ENCODE measurements at places on chromosomes 5 and 9.

- no peak for DNase-seq
Measured at GRCh38 chr5:11928909-11929308, 24.7 kb upstream of the CTNND2 start.

GRCh38 chr5:79798893-79799590, 109.4 kb downstream of the CMYA5 start:
- no peak for DNase-seq

DNA sequence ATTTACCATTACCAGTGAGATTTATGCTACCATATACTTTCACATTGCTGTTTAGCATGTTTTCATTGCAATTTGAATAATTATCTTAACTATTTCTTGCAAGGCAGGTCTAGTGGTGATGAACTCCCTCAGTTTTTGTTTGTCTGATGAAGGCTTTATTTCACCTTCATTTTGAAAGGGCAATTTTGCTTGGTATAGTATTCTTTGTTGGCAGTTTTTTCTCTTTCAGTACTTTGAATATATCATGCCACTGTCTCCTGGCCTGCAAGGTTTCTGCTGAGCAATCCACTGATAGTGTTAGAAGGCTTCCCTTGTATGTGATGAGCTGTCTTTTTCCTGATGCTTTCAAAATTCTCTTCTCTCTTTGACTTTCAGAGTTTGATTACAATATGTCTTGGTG, 188.0 kb downstream of the MARCHF11 start:
- no peak for DNase-seq

GRCh38 chr5:181259974-181260719, 796 bp downstream of the TRIM52 start:
- DNase-seq = no peak

DNA sequence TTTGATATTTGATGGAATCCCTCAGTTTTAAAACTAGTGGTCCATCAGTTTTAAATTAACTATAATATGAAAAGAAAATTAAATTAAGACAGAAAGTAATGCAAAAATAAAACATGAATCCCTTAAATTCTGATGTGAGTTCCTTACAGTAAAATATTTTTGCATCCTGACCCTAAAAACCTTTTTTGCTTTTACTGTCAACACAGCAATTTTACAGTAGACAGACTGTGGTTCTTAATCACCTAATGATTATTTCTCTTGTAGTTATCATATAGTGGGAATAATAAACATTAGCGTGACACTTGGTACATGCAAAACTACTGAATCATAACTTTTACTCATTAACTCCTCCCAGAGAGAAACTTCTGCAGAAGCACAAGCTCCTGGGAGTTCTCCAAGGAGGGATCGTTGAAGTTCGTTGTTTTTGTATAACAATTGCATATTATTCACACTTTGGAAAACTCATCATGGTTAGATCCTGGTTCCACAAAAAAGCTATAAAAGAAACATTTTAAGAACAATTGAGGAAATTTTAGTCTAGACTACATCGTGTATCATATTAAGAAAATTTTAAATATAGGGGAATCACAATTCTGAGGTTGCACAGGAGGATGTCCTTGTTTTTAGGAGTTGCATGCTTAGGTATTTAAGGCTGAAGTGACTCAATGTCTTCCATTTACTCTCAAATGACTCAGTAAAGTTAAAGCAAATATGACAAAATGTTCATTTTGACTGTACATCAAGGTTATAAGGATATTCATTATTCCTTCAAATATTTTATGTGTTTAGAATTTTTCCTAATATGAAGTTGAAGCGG, 88.2 kb upstream of the NIPAL4 start:
- DNase-seq = no peak

- no peak for DNase-seq
Measured at GRCh38 chr5:69494452-69494851, 1.9 kb downstream of the OCLN start.

DNA sequence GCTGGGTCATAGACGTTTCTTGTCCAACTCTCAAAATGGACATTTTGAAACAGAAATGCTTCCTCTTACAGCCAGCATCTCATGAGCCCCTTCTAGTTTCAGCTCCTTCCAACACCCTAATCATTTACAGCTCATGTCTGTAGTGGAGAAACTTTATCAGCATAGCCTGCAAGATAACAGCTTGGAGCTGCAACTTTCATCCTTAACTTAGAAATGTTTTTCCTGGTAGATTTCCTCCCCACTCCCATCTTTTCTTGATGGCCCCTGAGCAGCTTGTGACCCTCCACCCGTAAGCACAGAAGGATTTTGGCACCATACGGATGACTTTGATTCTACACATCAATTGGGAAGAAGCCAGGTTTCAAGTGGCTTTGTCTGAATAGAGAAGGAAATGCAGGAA, 53.5 kb upstream of the TGFBR1 start:
- DNase-seq = no peak

GRCh38 chr9:130372057-130372456, 72.7 kb upstream of the ASS1 start:
- no peak for DNase-seq

DNA sequence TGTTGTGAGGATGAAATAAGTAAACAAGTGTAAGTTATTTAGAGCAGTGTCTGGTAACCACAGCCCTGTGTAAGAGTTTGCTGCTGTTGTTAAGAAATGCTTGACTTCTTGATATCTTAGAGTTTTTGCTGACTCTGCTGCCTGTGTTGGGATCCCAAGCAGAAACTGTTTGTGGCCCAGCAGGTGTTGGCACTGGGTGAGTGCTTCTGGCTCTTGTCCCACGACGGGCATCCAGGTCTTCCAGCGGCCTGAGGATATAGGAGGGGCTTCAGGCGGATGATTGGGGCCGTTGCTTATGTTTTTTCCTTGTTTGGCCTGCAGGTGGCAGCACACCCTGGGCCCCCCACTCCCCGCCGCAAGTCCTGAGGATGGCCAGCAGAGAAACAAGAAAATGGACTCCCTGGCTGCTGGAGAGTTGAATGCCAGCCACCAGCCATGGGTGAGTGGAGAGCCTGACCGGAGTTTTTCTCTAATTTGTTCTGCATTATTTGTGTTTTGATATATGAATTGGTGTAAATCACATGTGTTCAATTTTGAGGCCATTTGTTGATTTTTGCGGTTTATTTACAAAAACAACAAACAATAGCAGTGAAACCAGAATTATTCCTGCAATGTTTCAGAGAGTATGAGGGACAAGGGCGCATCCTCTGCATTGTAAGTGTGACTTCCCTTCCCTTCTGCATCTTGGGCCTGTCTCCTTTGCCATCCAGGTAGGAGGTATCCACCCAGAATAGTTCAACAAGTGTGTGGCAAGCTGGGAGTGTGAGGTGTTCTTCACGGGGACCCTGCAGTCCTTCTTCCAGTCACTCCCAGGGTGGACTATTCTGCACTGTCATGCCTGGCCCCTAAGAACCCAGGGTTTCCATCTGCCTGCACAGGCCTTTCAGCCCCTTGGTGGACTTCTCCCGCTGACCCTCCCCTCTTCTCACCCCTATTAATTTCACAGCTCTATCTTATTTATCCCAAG, 50.3 kb downstream of the SLC22A5 start:
- DNase-seq = peak; percentile 58

GRCh38 chr9:124660341-124660801, 110.7 kb downstream of the NR6A1 start:
- no peak for DNase-seq

- DNase-seq = no peak
Measured at GRCh38 chr5:95424526-95424925, 33.4 kb downstream of the FAM81B start.

DNA sequence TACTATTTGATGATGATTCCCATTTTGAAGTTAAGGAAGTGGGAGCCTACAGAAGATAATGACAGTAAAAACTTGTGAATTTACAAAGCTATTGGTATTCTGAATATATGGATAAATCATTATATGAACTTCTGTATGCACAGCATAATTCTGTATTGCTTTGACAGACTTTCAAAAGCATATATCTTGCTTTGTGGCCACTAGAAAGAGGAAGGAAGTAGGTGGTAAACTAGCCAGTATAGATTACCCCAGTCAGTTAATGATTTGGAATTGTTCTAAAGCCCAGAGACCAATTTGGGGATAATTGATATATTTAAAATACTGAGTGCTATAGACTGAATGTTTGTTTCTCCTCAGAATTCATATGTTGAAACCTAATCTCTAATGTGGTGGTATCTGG, 53.0 kb downstream of the NR2F1 start:
- DNase-seq = no peak

DNA sequence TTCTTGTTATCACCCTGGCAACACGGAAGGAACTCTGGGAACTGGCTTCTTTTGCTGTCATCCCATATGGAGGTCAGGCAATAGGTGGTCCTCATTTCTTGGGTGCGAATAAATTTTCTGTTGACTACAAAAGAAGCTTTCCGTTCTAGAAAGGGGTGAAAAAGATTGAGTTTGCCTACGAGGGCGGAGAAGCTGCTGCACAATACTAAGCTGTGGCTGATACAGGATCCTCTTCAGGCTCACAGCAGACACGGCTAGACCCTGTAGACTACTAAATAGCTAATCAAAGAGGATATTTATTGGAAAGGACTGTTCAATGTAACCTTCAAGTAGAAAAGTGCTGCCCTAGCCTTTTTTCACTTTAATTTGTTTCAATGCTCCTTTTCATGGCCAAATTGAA, 58.1 kb downstream of the TJP2 start:
- DNase-seq = no peak

GRCh38 chr9:8362250-8362649, 562.7 kb upstream of the DMAC1 start:
- DNase-seq = no peak

DNA sequence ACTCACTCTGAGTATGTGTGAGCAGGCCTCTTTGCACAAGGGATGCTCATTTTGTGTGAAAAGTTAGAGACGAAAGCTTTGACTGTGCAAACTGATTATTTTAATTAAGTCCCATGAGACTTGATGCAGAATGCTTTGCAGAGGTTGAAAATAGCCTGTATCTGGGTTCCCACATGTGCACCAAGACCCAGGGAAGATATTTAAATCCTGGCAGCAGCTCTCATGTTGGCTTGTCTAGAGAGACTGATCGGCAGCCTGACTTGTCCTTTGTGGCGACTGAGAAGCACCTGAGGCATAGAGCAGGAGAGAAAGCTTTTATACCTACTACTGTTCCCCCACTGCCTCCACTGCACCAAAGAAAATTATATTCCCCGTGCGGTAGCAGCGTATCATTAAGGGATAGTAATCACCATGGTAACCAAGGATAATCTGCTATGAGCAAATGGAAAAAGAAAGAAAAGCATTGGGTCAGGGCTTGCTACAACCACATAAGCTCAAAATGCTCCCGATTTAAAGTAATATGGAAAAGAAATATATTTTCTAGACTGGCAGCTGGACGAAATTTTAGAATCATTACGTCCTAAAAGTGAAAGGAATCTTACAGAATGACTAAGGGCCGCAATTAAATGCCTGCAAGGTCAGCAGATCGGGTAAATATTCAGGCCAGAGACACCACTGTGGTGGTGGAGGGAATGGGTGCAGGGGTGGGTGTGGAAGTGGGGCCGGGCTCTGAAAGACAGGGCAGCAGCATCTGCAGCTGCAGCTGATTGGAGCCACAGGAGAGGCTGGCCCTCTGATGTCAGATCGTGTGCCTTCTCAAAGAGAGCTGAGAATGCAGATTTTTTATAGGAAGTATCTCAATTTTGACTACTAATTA, 135.3 kb upstream of the EPB41L4A start:
- no peak for DNase-seq

- no peak for DNase-seq
Measured at GRCh38 chr5:89055695-89056085, 172.7 kb upstream of the MEF2C start.

DNA sequence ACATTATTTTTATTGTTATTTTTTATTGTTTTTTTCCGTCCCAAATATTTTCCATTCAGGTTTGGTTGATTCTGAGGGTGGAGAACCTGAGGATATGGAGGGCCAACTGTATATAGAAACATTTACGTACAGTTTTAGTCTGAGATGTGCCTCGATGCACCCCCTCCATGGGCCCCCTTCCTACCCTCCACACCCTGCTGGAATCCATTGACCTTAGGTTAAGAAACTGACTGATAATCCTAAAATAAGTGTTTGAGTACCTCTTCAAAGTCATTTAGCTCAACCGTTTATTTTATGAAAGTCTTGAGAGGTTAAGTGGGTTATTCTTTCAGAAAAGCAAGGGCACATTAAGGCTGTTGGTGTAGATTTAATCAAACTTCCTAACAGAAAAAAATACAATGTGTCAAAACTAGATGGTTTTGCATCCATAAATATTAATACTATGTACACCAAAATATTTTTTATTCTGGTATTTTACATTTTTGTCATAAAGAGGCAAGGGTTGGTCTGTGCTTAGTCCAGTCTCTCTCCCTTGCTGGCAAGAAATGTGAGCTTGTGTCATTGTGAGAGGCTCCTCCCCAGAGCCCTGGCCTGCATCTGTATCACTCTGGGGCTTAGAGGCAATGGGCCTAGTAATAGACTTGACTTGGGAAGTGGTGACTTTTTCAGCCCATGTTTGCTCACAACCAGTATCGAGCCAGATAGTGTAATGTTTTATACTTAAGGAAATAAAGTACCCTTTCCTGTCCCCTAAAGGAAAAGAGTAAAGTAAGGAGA, 15.7 kb downstream of the MTRR start:
- DNase-seq = no peak

DNA sequence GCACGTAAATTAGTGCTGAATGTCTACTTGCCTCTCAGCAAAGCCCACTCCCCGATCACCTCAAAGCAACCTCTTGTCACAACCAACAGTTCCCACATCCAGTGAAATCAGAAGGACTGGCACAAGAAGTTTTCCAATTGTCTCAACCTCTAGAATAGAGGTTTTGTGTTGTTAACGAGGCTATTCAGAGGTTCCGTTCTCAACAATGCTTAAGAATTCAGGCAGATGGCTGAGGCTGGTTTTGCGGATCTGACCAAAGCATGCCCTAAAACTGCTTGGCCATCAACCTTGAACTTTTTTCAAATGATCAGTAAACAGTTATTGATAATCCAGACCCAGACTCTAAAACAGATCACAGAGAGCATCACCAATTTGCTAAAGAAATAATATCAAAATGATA, 52.9 kb downstream of the MAPKAP1 start:
- DNase-seq = no peak

DNA sequence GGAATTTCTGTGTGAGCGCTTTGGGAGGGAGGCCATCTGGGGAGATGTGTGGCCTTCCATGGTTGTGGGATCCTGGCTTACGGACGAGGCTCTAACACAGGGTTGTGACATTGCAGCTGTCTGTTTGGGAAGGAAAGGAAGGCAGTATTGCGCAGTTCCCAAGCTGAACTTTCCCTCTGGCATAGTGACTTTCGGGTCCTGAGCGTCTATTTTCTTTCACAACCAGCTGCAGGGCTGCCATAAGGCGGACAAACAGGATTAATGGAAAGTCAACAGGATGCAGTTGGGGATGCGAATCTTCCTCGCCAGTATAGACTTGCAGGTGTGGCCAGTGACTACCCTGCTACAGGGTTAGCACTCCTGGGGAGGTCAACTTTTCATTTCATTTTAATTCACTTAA, 25.9 kb downstream of the CCT5 start:
- DNase-seq = no peak

All from effector CD8-positive, alpha-beta T cell (primary cell).